Stimulated activated CD4-positive, alpha-beta T cell treated with anti-CD3 and anti-CD28 coated beads, Interleukin-15, amount 100 ng/mL, for 24 hours (primary cell): ENCODE measurements at places on chromosomes 2 and 18.

DNA sequence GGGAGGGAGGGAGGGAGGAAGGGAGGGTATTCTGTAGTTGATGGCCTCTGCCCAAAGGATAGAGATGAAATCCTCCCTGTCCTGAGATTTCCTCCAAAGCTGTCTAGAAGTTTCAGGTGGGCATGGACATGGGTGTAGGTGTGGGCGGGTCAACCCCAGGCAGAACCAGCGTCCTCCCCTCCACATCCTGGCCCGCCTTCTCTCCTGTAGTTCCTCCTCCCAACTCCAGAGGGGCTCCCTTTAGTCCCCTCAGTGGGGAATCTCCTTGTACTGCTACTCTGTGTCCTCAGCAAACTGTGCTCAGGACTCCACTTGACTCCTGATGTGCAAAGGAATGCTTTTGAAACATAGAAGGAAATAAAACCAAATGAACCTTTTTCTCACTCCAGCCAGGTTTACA lies 88.1 kb downstream of the MRPS9 start:
- no peak for DNase-seq

DNA sequence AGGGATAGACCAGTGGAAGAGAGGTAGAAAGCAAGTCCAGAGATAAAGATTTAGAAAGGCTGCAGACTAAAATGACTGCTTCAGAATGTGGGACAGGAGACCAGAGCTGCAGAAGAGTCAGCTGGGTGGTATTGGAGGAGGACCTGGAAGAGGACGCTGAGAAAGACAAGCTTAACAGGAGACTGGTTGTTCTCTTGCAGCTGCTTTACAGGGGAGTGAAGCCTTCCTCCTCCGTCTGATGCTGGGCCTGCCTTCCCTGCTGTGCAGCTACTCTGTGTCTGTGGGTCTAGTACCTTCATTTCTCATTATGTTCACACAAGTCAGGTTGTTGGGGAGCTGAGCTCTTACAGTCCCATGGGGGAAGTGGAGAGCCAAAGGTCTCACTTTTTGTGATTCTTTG lies 35.7 kb downstream of the SPATS2L start:
- no peak for DNase-seq

DNA sequence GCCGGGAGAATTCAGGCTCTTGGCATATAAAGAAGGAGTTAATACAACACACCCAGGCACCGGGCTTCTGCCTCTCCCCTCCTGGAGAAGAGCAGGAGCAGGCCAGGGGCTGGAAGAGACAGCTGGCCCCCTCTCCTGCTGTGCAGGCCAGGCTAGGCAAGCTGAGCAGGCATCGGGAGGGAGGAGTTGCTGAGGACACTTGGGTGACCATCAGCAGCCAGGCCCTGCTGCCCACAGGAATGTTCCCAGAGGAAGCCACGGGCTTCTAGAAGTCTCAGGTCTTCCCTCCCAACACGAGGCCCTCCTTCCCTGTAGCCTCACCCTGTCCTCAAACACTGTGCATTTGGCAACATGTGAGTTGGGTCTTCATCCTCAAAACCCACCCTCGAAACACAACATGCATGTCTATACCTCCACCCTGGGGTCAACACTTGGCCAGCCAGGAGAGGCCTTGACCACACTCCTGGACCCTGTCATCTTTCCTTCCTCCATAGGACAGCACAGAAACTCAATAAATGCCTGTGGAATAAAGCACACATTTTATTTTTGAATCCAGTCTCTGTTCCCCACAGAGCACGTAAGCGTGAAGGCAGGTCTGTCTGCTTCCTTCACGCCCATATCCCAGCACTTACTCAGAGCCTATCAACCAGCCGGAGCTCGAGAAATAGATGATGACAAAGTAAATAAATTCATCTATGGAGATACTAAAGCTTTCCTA lies 433.8 kb upstream of the ID2 start:
- no peak for DNase-seq

DNA sequence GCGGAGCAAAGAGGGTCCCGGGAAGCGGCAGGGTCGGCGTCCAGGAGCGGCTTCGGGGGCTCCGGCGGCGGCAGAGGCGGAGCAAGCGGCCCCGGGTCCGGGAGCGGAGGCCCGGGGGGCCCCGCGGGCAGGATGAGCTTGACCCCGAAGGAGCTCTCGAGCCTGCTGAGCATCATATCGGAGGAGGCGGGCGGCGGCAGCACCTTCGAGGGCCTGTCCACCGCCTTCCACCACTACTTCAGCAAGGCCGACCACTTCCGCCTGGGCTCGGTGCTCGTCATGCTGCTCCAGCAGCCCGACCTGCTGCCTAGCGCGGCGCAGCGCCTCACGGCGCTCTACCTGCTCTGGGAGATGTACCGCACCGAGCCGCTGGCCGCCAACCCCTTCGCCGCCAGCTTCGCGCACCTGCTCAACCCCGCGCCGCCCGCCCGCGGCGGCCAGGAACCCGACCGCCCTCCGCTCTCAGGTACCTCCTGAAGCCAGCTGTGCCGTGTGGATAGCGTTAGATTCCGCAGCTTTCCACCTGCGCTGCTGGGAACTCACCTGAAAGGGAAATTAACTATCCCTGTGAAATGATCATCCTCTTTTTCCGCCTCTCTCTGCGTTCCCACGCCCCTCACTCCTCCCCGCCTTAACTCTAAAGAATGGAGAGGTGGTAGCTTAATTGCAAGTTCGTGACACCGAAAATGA lies 472 bp downstream of the CNOT11 start:
- peak; percentile 79 for DNase-seq

- DNase-seq = no peak
Observed at GRCh38 chr18:32966141-32966540, 193.3 kb upstream of the KLHL14 start.

GRCh38 chr2:20471902-20472559 lies 25.2 kb downstream of the RHOB start:
- no peak for DNase-seq

- DNase-seq = no peak
Observed at GRCh38 chr2:70842401-70842800, 6.8 kb upstream of the CD207 start.

- peak; percentile 22 for DNase-seq
Observed at GRCh38 chr2:289362-290089, 1.6 kb upstream of the ALKAL2 start.

GRCh38 chr18:6959110-6959509 lies 158.5 kb downstream of the LAMA1 start:
- no peak for DNase-seq

DNA sequence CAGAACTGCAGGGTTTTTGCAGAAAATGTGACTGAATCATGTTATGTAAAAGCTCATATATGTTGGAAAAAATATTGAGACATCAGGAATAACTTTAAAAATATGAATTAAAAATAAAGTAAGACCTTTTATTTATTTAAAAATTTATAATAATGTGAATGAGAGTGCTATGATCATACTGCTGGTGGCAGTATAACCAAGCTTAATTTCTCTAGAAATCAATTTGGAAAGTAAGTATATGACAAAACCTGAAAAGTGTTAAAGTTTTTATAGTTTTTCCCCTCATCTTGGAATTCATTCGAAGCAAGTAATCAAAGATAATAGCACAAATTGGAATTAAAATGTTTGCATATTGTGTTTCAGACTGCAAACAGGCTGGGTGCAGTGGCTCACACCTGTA lies 7.5 kb downstream of the SLC39A10 start:
- no peak for DNase-seq

DNA sequence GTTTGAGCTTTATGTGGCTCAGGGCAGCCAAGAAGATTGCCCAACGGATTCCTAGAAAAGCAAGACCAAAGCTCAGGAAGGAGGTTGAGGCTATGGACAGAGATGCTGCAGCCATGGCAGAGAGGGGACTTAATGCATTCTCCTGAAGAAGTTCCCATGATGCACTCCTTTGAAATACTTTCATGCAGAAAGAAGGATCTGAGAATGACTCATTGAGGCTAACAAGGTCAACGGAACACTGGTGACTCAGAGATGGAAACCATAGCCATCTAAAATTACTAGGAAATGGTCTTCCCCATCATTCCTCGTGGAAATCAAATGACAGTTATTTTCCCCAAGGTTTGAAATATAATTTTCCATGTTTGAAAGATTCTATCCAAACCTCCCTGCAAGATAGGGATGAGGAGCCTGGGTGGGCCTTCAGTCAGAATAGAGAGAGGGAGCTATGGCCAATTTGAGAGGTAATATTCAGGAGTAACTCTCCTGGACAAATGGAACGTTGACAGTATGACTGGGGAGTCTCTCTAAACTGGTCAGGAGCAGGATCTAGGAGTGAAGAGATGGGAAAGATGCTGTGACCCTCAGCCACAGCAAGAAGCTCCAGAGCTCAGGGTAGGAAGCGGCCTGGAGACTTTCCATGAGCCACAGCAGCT lies 63.0 kb downstream of the REEP1 start:
- peak; percentile 7 for DNase-seq

DNA sequence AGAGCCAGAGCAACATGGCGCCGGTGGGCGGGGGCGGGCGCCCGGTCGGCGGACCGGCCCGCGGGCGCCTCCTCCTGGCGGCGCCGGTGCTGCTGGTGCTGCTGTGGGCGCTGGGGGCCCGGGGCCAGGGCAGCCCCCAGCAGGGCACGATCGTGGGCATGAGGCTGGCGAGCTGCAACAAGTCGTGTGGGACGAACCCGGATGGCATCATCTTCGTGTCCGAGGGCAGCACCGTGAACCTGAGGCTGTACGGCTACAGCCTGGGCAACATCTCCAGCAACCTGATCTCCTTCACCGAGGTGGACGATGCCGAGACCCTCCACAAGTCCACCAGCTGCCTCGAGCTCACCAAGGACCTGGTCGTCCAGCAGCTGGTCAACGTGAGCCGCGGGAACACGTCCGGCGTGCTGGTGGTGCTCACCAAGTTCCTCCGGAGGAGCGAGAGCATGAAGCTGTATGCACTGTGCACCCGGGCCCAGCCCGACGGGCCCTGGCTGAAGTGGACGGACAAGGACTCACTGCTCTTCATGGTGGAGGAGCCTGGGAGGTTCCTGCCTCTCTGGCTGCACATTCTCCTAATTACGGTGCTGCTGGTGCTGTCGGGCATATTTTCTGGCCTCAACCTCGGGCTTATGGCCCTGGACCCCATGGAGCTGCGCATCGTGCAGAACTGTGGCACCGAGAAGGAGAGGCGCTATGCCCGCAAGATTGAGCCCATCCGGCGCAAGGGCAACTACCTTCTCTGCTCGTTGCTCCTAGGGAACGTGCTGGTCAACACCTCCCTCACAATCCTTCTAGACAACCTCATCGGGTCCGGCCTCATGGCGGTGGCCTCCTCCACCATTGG lies 507 bp downstream of the CNNM4 start:
- DNase-seq = no peak

DNA sequence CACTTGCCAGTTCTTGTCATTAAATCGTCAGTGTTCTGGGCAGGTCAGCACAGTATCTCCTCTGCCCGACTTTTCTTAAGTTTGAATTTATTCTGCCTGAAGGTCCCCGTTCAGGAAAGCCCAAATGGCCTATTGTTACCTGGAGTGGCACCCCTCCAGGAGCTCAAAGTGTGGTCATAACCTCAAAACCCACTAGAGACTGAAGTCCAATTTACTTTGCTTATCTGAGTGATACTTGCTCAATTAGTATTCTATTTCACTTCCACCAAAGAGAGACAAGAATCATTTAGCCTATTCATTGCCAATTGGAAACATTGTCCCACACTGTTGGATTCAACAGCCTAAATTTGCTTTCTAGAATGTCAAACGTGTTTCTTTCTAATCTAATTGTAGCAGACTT lies 375.3 kb downstream of the LNPK start:
- no peak for DNase-seq

DNA sequence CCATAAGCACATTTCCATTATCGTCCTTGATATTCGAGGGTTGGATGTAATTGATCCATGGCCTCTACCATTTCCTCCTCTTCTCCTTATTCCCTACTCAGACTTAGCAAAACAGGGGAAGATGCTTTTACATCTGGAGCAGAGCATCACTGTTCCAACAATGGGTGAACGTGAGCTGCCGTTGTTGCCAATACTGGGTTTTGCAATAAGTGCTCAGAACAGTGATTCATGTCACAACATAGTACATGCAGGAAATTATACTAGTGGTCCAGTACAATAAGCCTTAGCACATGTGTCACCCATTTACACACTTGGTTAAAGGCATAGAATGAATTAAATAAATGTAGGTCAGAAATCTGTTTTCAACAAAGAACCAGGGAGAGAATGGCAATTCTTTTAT lies 112.4 kb downstream of the DCC start:
- DNase-seq = no peak

DNA sequence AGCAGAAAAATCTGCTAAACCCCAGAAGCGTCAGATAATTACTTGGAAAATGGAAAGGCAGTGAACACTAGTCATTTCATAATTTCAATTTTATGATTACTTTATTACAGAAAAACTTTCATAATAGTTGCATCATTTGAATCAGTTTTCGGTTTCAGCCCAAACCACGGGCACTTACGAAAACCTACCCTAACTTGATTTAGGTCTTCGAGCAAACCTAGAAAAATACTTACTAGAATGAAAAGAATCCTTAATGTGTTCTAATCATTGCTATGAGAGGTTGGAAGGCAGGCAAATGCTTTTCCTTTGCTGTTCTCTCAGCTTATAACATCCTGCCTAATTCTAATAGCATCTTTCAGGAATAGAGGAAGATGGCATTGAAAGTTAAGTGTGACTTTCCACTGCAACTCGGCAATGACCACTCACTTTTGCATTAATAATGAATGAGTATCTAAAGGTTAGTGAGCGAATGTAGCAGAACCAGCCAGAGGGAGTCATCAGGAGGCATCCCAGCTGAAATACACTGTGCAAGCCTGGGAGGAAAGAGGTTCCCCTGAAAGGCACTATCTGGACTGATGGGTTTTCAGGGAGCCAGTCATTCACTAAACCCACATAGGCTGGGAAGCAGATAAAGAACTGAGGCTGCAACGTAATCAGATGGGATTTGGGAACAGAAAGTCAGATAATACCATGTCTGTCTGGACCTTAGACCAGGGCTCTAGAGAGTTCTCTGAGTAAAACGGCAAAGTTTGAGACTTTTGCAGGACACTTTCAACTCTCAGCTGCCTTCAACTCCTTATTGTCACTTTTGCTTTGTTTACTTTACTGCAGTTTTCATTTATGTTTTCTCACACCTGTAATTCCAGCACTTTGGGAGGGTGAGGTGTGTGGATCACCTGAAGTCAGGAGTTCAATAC lies 520.8 kb downstream of the RNF144A start:
- DNase-seq = peak; percentile 58

GRCh38 chr18:48826806-48827205 lies 124.0 kb downstream of the SMAD7 start:
- DNase-seq = no peak

DNA sequence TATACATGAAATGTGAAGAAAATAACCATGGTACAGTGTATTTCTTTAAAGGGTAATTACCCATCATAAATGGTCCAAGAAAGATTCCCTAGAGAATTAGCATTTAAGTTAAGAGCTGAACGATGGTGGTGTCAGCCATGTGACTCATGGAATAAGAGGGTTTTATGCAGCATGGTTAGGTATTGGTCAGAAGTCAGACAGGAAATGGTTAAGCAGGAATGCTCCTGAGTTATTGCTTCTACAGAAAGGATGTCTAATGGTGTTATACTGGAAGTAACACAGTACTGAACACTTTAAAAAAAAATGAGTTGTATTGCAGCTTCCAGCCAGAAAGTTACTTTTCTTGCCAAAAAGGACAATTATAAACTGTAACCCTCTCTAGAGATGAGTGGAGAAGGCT lies 72.7 kb upstream of the UBE2E3 start:
- no peak for DNase-seq

- no peak for DNase-seq
Observed at GRCh38 chr2:109148117-109148746, 19.2 kb downstream of the SH3RF3 start.
